ENCODE measurements at places on chromosomes 11 and 22.

GRCh38 chr11:126293726-126294125 lies 10.1 kb upstream of the DCPS start:
- no peak for DNase-seq

GRCh38 chr22:45195616-45196015 lies 31.9 kb downstream of the NUP50 start:
- DNase-seq = no peak

GRCh38 chr11:126426820-126427749 lies 71.6 kb downstream of the ST3GAL4 start:
- DNase-seq = no peak

DNA sequence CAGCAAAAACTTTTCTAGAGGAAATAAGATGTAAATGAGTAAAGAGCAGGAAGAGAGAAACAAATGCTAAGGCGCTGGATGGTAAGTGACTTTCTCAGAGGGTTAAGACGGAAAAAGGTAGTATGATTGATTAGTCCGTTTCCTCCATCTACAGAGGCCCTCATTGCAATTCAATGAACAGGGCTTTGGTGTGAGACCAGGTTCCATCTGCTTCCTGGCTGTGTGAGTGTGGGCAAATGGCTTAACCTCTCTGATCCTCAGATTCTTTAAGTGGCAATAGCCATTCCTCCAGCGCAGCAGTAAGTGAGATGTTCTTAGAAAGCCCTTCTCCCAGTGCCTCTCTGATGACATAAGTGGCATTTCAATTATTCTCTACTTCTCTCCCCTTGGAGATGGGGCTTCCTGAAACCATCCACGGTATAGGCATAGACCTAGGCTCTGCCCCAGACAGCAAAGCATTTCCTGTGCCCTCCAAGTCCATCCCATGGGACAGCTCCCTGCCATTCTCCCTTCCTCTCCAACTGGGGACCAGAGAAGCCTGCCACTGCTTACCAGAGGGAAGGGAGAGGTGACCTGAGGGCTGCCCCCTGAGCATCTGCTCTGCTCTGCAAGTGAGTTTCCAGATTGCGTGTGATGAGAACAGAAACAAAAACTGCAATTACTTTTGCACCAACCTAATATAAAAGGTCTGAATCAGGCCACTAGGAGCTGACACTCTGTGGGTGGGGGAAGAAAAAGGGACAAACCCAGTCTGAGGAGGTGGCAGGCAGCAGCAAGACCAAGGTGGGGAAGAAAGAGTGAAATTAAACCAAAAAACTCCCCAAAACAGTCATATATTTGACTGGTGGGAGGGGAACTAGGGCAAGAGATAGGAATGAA lies 12.7 kb upstream of the CD44 start:
- DNase-seq = no peak

GRCh38 chr22:30002861-30003486 lies 77.3 kb upstream of the HORMAD2 start:
- DNase-seq = no peak

GRCh38 chr11:12161137-12161536 lies 50.7 kb downstream of the MICAL2 start:
- DNase-seq = no peak

GRCh38 chr22:44412136-44412731 lies 85.8 kb downstream of the RTL6 start:
- no peak for DNase-seq

GRCh38 chr11:62961017-62961570 lies 23.7 kb downstream of the SLC22A6 start:
- no peak for DNase-seq

DNA sequence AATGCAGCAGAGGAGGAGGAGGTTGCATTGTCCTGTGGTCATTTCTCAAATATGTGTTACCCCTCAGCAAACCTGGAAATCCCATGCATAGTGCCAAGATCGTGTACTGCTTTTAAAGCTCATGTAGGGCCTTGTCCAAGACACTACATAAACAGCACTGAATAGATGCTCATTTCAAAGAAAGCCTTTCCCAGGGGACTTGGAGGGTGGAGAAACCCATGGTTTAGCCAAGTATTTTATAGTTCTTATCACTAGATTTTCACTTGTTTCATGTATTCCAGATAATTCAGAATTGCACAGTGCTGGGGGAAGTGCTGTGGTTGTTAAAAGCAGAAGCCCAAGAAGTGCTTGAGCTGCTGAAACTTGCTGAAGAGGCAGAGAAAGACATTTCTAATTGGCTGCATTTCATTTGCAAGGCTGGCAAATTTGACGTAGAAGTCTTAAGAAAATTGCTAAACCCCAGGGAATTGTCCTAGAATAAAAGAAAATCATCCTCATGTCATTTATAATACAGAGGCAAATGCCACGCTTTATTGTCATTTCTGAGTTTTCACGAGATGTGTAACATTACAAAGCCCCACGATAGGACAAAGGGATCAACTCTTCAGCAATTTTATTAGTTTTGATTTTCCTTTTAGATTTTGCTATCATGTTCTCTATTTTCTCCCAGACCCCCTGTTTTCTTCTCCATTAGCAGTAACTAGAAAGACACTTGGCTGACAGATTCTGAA lies 20.1 kb downstream of the CSRP3 start:
- DNase-seq = no peak

DNA sequence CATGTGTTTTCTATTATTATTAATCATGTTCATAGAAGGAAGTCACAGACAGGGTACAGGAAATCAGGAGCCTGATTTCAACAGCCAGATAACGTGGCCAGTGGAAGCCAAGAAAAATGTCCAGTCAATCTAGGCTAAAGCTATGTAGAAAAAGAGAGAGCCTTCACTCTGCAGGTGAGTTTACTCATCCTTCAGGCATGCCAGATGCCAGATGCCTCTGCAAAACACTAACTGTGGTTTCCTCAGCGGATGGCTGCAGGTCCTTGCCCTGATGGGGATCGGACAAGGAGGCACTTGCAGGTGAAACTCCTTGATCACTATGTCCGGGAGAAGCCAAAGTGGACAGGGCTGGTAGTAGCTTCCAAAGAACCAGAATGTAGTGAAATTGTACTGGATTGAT lies 962.3 kb upstream of the RAG2 start:
- DNase-seq = no peak

DNA sequence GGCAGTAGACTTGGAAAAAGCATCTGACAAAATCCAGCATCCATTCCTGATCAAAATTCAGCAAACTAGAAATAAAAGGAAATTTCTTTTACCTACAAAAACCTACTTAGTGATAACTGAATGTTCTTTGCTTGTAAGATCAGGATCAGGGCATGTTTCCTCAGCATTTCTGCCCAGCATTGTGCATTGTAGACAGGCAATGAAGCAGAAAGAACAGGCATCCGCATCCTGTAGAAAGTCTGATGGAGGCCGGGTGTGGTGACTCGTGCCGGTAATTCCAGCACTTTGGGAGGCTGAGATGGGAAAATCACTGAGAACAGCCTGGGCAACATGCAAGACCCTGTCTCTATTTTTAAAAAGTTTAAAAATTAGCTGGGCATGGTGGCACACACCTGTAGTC lies 32.5 kb upstream of the PANX2 start:
- DNase-seq = no peak

DNA sequence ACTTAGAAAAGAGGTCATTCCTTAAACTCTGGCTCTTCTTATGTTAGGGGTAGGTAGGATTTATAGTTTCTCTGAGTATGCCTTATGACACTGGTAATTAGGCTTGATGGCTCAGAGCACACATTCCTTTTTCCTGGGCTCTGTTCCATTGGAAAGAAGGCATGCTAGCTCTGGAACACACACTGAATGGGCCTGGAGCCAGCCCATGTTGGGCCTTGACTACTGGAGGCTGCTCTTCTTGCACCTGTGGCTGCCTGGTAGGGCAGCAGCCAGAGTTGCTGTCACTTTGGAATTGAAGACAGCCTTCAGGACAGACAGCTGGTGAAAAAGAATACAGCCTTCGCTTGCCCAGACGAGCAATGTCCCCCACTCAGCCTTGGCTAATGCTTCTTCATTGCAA lies 18.2 kb downstream of the MCAM start:
- no peak for DNase-seq

DNA sequence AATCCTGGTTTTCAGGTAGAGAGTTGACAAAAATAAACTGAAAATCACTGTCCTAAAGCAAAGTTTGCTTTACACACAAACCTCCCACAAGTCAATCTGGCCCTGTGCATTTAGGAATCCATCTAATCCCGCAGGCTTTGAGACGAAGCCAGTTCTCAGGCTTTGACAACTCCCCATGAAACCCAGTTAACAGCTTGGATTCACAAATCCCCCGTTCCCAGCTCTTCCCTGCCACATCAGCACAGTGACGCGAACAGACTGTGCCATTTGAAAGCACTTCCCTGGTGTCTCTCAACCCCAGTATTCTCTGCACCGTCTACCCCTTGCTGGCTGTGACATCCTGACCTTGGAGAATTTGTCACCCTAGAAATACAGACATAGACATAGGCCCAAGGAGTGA lies 117.8 kb downstream of the OPCML start:
- DNase-seq = no peak

GRCh38 chr22:45582955-45583320 lies 80.3 kb downstream of the FBLN1 start:
- no peak for DNase-seq

DNA sequence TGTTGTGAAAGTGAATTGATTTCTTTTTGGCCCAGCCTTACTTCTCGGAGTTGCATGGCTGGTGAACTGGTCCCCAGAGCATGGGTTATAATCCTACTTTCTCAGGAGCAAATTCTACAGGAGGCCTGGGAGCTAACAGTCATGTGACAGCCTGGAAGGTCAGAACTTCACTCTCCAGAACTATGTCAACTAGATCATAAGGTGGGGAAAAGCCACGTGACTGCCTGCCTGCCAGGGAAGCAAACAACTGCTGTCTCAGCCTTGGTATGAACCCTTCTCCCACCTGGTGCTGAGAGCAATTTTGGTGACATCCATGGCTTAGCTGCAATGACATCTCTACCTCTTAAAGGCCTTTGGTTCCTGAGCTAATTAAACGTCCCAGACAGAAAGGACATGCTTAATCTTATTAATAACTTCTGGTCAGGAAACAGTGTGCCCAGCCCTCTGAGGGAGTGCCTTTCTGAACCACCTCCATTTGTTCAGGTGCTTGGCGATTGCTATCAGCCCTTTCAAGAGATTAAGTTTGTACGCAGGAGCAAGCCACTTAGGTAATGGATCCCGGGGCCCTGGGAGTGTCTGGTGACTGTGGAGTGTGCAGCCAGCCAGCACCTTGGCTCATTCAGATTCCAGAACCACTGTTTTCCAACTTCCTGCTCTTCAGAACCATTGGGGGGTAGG lies 1.4 kb upstream of the CREB3L1 start:
- no peak for DNase-seq

Data from retinal pigment epithelial cell (primary cell).